ENCODE measurements at places on chromosomes 2 and 18.
A peak's percentile ranks its signal among the peaks of the same experiment; 100 is the strongest.

DNA sequence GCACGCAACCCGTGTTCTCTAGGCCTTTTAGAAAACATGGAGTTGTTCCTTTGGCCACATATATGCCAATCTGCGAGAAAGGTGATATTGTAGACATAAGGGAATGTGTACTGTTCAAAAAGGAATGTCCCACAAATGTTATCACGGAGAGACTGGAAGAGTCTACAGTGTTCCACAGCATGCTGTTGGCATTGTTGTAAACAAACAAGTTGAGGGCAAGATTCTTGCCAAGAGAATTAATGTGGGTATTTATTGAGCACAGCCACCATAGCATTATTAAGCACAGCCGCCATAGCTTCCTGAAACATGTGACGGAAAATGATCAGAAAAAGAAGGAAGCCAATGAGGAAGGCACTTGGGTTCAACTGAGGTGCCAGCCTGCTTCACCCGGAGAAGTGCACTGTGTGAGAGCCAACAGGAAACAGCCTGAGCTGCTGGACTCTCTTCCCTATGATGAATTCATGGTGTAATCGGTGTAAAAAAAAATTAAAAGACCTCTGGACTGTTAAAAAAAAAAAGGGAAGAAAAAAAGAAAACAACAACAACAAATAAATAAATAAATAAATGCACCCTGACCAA is 29.0 kb upstream of the REL start:
- DNase-seq = no peak

DNA sequence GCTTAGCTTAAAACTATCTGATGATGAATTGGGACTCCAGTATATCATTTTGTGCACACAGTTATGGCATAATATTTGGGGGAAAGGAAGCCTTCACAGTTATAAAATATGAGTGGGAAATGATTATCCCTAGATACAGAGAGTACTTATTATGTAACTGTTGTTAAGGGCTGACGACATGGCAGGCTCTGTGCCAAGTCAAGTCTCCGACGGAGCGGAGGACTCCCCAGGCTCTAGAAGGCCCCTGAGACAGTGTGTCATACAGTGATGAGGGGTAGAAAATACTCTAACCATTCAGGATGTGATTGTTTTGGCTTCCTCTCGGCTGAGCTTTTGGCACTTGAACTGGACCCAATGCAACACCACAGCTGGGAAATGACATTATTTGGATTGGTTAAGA is 211.8 kb downstream of the SLC8A1 start:
- DNase-seq = no peak

GRCh38 chr2:24330161-24330560 is 30.2 kb downstream of the ITSN2 start:
- DNase-seq = no peak

- no peak for DNase-seq
Observed at GRCh38 chr2:1856922-1857321, 112.6 kb upstream of the PXDN start.

DNA sequence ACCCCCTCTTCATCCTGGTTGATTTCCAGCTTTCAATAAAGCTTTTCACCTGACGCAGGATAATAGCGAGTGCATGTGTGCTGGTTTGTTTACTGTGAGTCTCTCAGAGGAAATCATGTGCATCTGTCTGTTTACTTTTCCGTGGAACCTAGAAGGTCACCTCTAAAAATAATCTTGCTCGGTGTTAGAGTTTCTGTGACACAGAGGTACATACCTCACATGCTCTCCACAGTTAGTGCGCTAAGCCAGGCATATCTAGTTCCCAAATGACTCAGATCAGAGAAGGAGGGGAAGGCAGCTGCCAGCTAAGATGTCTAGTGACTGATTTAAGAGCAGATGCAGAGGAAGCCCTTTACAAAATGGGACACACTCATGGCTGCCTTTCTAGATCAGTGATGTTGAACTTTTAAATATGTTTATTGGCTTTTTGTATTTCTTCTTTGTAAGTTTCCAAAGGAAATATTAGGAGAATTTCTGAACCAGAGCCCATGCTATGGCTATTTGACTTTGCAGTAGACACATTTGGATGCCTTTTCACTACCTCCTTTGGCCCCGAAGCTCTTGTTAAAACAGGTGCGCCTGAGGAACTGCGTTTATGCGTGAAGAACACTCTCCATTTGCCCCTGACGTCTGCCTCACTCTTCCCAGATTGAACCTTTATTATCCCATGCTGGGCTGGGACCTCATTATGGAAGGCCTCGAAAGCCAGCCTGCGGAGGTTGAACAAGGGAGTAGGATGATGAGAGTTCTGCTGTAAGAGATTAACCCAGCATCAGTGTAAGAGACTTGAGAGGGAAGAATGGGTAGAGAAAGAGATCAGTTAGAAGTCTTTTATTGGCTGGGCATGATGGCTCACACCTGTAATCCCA is 145.6 kb downstream of the FAM161A start:
- DNase-seq = no peak

GRCh38 chr2:217785544-217786045 is 217.2 kb downstream of the TNS1 start:
- peak; percentile 18 for DNase-seq

- DNase-seq = no peak
Observed at GRCh38 chr2:10325278-10326145, 22.8 kb downstream of the HPCAL1 start.

- DNase-seq = no peak
Observed at GRCh38 chr2:195027947-195028346, 629.1 kb upstream of the SLC39A10 start.

DNA sequence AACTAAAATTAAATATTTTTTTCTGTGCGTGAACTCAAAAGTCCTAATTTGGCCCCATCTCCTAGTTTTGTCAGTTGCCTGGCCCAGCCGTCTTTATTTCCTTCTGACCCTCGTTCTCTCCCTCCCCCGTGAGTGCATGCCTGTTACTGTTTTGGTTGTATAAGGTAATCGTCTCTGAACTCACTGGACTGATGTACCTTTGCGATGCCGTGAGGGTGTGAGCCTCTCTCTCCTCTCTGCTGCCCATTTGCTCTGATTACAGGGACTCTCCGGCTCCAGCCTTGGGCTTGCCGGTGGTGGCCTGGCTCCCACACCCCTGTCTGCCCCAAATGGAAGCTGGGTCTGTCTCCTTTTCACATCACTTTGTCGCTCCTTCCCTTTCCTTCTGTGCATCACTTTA is 66.5 kb upstream of the RBM44 start:
- DNase-seq = no peak

GRCh38 chr2:238254095-238254723 is 14.4 kb upstream of the HES6 start:
- DNase-seq = no peak

GRCh38 chr2:110143982-110144381 is 28.4 kb upstream of the MALL start:
- DNase-seq = no peak

GRCh38 chr2:188485496-188485895 is 193.8 kb downstream of the GULP1 start:
- DNase-seq = no peak

- no peak for DNase-seq
Observed at GRCh38 chr2:3324404-3325281, 53.0 kb downstream of the EIPR1 start.

- DNase-seq = no peak
Observed at GRCh38 chr18:24514439-24514838, 54.0 kb downstream of the HRH4 start.

- DNase-seq = no peak
Observed at GRCh38 chr2:25819597-25820039, 58.7 kb downstream of the ASXL2 start.

GRCh38 chr2:23286758-23287704 is 97.9 kb upstream of the KLHL29 start:
- DNase-seq = no peak

GRCh38 chr2:3633089-3633981 is 24.7 kb upstream of the ALLC start:
- no peak for DNase-seq

GRCh38 chr18:70636991-70637390 is 348.1 kb downstream of the SOCS6 start:
- DNase-seq = no peak

GRCh38 chr2:139790807-139791752 is 1010.9 kb upstream of the NXPH2 start:
- no peak for DNase-seq

All from T-helper 2 cell (primary cell).